Pulmonary artery endothelial cell (primary cell): ENCODE measurements at places on chromosomes 3 and 15. TPM values are rescaled to one million over a fixed set of nuclear protein-coding genes. Genes with fewer than 3 reads are reported as not detected.

The GHSR gene
- total RNA-seq = not detected in 2 replicates

The SNRPN gene
- 82.1 and 98.3 TPM in 2 replicates for total RNA-seq

The TNFSF10 gene
- 41.5 and 108 TPM in 2 replicates for total RNA-seq

The THOC7 gene
- total RNA-seq = 51.1 and 51.9 TPM in 2 replicates

The PDZRN3 gene
- not detected in 2 replicates for total RNA-seq

The RHOV gene
- total RNA-seq = 0.07 TPM in 1 of 2 replicates, not detected in the other

The THRB gene
- total RNA-seq = 0.14 and 0.33 TPM in 2 replicates
